ENCODE measurements at places on chromosomes 12 and 14.

- peak; percentile 31 for DNase-seq
Measured at GRCh38 chr14:42192738-42193653, 586.3 kb downstream of the LRFN5 start.

GRCh38 chr12:130478786-130479185 lies 141.1 kb downstream of the PIWIL1 start:
- DNase-seq, result no peak

GRCh38 chr14:27065886-27066285 lies 468.1 kb upstream of the NOVA1 start:
- DNase-seq, result no peak

GRCh38 chr14:79413734-79414428 lies 797.4 kb downstream of the DIO2 start:
- DNase-seq, result peak; percentile 85

DNA sequence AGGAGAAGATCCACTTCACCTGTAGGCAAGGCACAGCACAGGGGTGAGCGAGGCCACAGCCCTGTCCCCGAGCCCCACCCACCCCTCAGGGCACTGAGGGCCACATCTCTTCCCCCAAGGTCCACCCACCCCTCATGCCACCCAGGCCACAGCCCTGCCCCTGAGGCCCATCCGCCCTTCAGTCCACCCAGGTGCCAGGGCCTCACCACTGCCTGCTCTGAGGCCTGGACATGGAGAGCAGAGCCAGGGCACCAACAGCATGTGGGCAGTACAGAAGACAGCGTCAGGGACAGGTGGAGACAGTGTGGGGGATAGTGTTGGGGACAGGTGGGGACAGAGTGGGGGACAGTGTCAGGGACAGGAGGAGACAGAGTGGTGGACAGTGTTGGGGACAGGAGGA lies 138.3 kb downstream of the TMEM121 start:
- DNase-seq, result no peak

DNA sequence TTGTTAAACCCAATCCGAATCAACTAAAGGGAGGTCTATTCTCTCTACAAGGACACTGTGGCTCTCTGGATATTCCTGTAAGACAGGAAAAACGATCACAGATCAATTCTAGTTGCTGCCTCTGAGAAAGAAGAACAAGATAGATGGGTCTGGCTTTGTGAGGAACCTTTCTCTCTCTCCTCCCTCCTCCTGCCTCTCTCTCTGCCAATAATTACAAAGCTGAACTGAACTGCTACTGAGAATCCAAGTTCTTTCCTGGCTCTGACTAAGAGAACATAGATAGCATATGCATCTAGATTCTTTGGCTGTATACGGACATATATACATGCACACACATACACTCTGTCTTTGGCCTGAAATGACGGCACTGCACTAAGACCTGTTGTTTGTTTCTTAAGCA lies 27.6 kb downstream of the ETV6 start:
- no peak for DNase-seq

- no peak for DNase-seq
Measured at GRCh38 chr12:20183563-20183962, 184.8 kb upstream of the PDE3A start.

DNA sequence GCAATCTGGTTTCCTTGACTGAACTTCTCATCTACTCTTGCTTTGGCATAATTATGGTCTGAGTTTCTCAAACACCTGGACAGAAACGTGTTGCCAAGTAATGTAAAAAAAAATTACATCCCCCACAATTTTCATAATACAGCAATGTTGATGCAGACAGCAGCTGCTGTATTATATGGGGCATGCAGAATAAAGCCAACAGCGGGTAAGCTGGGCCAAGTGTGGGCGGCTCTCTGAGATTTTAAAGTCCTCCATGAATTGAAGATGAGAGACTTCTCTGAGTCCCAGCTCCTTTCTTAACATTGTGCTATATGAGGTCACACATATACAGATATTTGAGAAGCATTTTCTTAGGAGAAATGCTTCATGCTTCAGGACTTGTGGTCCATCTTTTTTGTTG lies 881.2 kb downstream of the GALC start:
- peak; percentile 60 for DNase-seq

Data from NCI-H2171 (cell line).